Endodermal cell (in vitro differentiated cells): ENCODE measurements at places on chromosomes 6 and 20.

GRCh38 chr6:154301086-154301625 lies 55.4 kb downstream of the IPCEF1 start:
- H3K36me3 ChIP-seq, result no peaks in the 10 kb centered on the region
- H3K4me1 ChIP-seq, result peaks cover 6% of the 10 kb centered on the region
- no peaks in the 10 kb centered on the region for H3K27me3 ChIP-seq
- no peak overlapping the region for H3K27ac ChIP-seq
- DNase-seq, result no peak

GRCh38 chr20:48921883-48922820 lies 641 bp downstream of the ARFGEF2 start:
- H3K4me3 ChIP-seq, result peak overlapping the region; percentile 99
- no peaks in the 10 kb centered on the region for H3K27me3 ChIP-seq
- peaks cover 12% of the 10 kb centered on the region for H3K36me3 ChIP-seq
- H3K4me1 ChIP-seq, result peaks cover 8% of the 10 kb centered on the region
- peak overlapping the region; percentile 85 for H3K27ac ChIP-seq

GRCh38 chr6:132693478-132693877 lies 20.4 kb downstream of the VNN1 start:
- H3K4me1 ChIP-seq, result no peaks in the 10 kb centered on the region
- H3K27ac ChIP-seq, result no peak overlapping the region
- no peaks in the 10 kb centered on the region for H3K36me3 ChIP-seq
- H3K4me3 ChIP-seq, result no peak overlapping the region
- DNase-seq, result no peak

- H3K4me1 ChIP-seq, result peaks cover 3% of the 10 kb centered on the region
- H3K27ac ChIP-seq, result no peak overlapping the region
- H3K36me3 ChIP-seq, result no peaks in the 10 kb centered on the region
These were observed 40.2 kb downstream of the CNBD2 start for GRCh38 chr20:36008461-36009035.

DNA sequence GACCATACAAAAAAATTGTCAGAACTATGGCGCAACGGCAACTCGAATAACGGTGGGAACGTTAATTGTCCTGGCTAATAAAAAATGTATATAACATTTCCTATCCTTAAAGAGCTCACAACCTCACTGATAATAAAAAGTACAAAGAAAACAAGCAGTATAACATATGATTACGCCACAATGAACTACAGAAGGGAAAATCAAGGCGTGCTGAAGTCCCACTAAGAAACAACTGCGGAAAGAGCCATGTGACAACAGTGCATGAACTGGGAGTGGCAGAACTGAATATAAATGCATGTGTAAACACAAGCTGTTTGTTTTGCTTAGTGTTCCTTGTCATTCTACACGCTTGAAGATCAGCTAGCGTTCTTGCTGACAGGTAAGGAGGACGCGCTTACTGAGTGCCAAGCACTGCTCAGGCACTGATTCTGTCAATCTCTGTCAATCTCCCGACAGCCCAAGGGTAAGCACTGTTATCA lies 466 bp upstream of the PSMB1 start:
- H3K36me3 ChIP-seq, result peaks cover 30% of the 10 kb centered on the region
- no peak overlapping the region for H3K27ac ChIP-seq
- H3K4me1 ChIP-seq, result no peaks in the 10 kb centered on the region

- no peak overlapping the region for H3K27ac ChIP-seq
- H3K4me3 ChIP-seq, result no peak overlapping the region
- H3K36me3 ChIP-seq, result no peaks in the 10 kb centered on the region
- H3K4me1 ChIP-seq, result no peaks in the 10 kb centered on the region
- no peaks in the 10 kb centered on the region for H3K27me3 ChIP-seq
- no peak for DNase-seq
These were observed 197.6 kb downstream of the GMDS start for GRCh38 chr6:2047855-2048254.

GRCh38 chr6:18823782-18824386 lies 436.7 kb downstream of the RNF144B start:
- H3K4me3 ChIP-seq, result no peak overlapping the region
- no peaks in the 10 kb centered on the region for H3K4me1 ChIP-seq
- no peak overlapping the region for H3K27ac ChIP-seq
- no peaks in the 10 kb centered on the region for H3K27me3 ChIP-seq
- H3K36me3 ChIP-seq, result no peaks in the 10 kb centered on the region

DNA sequence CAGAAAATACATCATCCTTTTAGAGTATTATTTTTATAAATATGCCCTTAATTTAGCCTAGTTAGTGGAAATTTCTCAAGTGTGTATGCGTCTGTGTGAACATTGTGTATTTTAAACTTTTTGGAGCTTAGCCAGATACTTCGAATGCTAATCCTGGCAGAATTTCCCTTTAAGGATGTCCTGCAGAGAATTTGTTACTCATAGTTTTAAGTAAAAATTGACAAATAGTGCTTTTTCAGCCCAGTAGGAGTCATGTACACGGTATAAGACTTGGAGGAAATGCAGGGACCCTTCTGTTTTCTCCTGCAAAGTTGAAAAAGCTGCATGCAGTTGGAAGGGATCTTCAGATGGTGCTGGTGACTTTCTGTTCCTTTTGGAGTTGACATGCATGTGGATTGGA lies at the start of gene FHL5:
FHL5 (plus strand) TSS at position 243 of the 400 bp plus-strand sequence. CDS start 40,486 bp downstream, outside the sequence.
- no peaks in the 10 kb centered on the region for H3K36me3 ChIP-seq
- H3K4me1 ChIP-seq, result no peaks in the 10 kb centered on the region
- no peak within 1 kb of the TSS for H3K27ac ChIP-seq
- no peaks in the 10 kb centered on the region for H3K27me3 ChIP-seq
- no peak within 1 kb of the TSS for H3K4me3 ChIP-seq

- H3K27ac ChIP-seq, result no peak overlapping the region
- H3K4me3 ChIP-seq, result no peak overlapping the region
- no peaks in the 10 kb centered on the region for H3K27me3 ChIP-seq
- no peaks in the 10 kb centered on the region for H3K36me3 ChIP-seq
- DNase-seq, result no peak
- H3K4me1 ChIP-seq, result no peaks in the 10 kb centered on the region
These were observed 39.0 kb upstream of the PTPN1 start for GRCh38 chr20:50471231-50471630.

GRCh38 chr20:10171864-10172751 lies 46.5 kb upstream of the SNAP25 start:
- H3K36me3 ChIP-seq, result no peaks in the 10 kb centered on the region
- H3K4me3 ChIP-seq, result peak overlapping the region; percentile 78
- peak; percentile 88 for DNase-seq
- peaks cover 39% of the 10 kb centered on the region for H3K27me3 ChIP-seq
- no peaks in the 10 kb centered on the region for H3K4me1 ChIP-seq

DNA sequence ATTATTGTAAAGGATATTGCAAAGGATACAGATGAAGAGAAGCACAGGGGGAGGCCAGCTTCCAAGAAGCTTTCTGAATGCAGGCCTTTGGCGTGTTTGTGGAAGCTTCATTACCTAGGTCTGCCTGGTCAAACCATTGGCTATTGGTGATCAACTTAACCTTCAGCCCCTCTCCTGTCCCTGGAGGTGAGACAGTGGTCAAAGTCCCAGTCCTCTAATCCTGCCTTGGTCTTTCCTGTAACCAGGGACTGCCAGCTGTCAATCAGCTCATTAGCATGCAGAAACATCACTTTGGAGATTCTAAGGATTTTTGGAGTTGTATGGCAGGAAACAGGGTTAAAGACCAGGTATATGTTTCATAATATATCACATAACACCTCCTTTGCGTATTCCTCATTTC lies 13.0 kb downstream of the RIN2 start:
- no peak overlapping the region for H3K27ac ChIP-seq
- peaks cover 3% of the 10 kb centered on the region for H3K4me1 ChIP-seq
- no peaks in the 10 kb centered on the region for H3K36me3 ChIP-seq

DNA sequence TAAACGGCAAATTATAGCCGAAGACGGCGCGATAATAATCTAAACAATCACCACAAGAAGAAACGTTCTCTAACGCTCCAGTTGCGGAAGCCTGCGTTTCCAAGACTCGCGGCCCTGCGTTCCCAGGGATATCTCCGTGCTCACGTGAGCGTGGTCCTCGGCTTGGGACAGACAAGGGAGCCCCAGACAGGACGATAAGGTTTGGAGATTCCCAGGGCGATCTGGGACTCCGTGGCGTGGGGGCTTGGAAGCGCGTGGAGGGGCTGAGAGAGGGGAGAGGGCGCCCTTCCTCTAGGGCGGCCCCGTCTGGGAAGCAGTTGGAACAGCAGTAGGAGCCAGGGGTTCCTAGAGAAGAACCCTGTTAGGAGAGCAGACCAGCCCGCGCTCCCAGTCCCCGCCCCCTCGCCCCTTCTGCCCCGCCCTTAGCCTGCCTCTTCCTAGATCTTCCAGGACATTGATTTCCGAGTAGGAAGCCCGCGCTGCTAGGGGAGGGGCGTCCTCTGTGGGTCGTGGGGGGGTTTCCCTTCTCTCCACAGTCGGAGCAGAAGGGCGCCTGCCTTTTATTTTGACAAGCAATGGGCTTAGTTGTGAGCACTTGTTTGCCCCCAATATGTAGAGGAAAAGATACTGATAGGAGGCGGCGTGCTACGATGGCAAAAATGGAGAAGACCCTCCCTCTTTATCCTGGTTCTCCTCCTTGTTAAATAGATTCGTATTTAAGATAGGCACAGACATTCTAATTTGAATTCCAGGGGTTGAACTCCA lies 10.6 kb downstream of the NRN1 start:
- no peaks in the 10 kb centered on the region for H3K36me3 ChIP-seq
- peak overlapping the region; percentile 93 for H3K4me3 ChIP-seq
- peak; percentile 96 for DNase-seq
- peaks cover 100% of the 10 kb centered on the region for H3K27me3 ChIP-seq
- peaks cover 3% of the 10 kb centered on the region for H3K4me1 ChIP-seq
- H3K27ac ChIP-seq, result no peak overlapping the region

- H3K27me3 ChIP-seq, result no peaks in the 10 kb centered on the region
- no peak overlapping the region for H3K27ac ChIP-seq
- H3K4me3 ChIP-seq, result no peak overlapping the region
- no peaks in the 10 kb centered on the region for H3K36me3 ChIP-seq
These were observed 47.5 kb upstream of the TMX4 start for GRCh38 chr20:8067082-8067481.

DNA sequence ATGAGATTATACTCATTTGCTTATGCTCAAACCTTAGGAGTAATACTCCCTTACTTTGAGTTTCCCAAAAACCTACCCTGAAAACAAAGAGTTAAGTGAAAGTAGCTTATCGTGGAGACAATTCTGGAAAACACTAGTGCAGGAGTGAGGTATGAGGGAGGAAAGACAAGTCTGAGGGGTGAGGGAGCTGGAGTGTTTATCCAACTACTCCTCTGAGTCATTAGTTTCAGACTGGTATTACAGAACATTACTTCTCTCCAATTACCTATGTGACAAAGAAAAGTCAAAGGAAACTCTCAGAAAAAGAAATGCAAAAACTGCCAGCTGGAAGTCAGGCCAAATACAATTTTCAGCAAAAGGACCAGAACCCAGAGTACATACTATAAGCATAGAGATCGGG lies 171.1 kb upstream of the SPTLC3 start:
- no peaks in the 10 kb centered on the region for H3K36me3 ChIP-seq
- H3K4me1 ChIP-seq, result no peaks in the 10 kb centered on the region
- no peak overlapping the region for H3K4me3 ChIP-seq
- no peak overlapping the region for H3K27ac ChIP-seq
- no peak for DNase-seq

GRCh38 chr20:6122873-6123648 lies at the start of gene FERMT1:
TSS of gene FERMT1 (minus strand) at chr20:6123030. CDS start at chr20:6119554, 3,476 bp downstream.
- no peaks in the 10 kb centered on the region for H3K36me3 ChIP-seq
- H3K27me3 ChIP-seq, result peaks cover 26% of the 10 kb centered on the region
- DNase-seq, result peak; percentile 89
- peak within 1 kb of the TSS; percentile 76 for H3K4me3 ChIP-seq
- H3K27ac ChIP-seq, result no peak within 1 kb of the TSS
- H3K4me1 ChIP-seq, result peaks cover 4% of the 10 kb centered on the region

DNA sequence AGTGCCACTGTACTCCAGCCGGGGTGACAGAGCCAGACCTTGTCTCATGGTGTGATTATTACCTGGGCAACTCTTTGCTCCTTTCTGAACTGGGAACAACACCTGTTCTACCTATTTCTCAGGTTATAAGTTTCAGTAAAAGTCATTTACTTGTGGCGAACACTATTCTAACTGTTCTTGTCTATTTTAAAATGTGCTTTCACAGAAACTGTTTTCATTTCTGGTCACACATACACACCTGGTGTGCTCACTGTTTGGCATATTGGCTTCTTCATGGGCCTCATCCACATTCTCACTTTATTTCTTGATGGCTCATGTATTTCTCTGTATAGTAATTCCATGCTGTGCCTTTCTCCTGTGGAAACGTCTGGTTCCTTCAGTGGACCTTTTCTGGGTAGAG lies 30.5 kb upstream of the XRN2 start:
- H3K27ac ChIP-seq, result no peak overlapping the region
- no peak overlapping the region for H3K4me3 ChIP-seq
- no peaks in the 10 kb centered on the region for H3K36me3 ChIP-seq

- H3K36me3 ChIP-seq, result peaks cover 5% of the 10 kb centered on the region
- peaks cover 6% of the 10 kb centered on the region for H3K4me1 ChIP-seq
- H3K4me3 ChIP-seq, result peak overlapping the region; percentile 98
- peak overlapping the region; percentile 100 for H3K27ac ChIP-seq
These were observed 1.0 kb upstream of the SPATA2 start for GRCh38 chr20:49916146-49917002.

GRCh38 chr6:74018825-74019224 lies 322.8 kb downstream of the CD109 start:
- no peak overlapping the region for H3K27ac ChIP-seq
- no peak overlapping the region for H3K4me3 ChIP-seq
- H3K36me3 ChIP-seq, result no peaks in the 10 kb centered on the region

GRCh38 chr6:42974919-42975505 lies 4.0 kb downstream of the PEX6 start:
- DNase-seq, result no peak

GRCh38 chr20:10468340-10468845 lies 33.3 kb downstream of the SLX4IP start:
- no peaks in the 10 kb centered on the region for H3K27me3 ChIP-seq
- no peak overlapping the region for H3K4me3 ChIP-seq
- H3K4me1 ChIP-seq, result peaks cover 32% of the 10 kb centered on the region
- peak overlapping the region; percentile 50 for H3K27ac ChIP-seq

DNA sequence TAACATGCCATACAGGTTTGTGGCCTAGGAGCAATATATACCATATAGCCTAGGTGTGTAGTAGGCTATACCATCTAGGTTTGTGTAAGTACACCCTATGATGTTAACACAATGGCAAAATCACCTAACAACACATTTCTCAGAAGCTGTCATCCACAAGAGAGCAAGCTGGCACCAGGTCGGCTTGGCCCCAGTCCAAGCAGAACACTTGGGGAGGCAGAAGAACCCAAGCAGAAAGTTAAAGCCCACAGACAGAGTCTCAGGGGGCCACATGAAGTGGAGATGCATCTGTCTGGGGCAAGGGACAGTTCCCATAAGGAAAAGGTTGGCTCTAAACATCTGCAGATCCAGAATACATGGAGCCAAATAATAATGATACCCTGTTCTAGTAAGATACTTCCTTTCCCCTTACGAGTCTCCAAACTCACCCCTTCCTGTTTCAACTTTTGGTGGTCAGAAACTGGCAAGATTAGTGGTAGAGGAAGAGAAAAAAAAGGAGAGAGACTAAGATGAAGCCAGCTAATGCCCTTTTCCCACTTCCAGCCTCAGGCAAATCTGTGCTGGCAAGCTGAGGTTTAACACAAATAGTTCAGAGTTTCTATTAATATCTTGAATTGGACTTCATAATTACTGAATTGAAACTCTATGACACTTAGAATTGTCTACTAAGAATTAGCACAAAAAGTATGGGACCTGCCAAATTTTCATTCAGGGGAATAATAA lies 29.5 kb downstream of the TCF21 start:
- no peak overlapping the region for H3K27ac ChIP-seq
- H3K27me3 ChIP-seq, result no peaks in the 10 kb centered on the region
- DNase-seq, result no peak
- H3K36me3 ChIP-seq, result no peaks in the 10 kb centered on the region
- H3K4me3 ChIP-seq, result no peak overlapping the region
- H3K4me1 ChIP-seq, result no peaks in the 10 kb centered on the region

- H3K4me3 ChIP-seq, result no peak overlapping the region
- no peak for DNase-seq
- peaks cover 39% of the 10 kb centered on the region for H3K36me3 ChIP-seq
- no peaks in the 10 kb centered on the region for H3K27me3 ChIP-seq
- H3K27ac ChIP-seq, result no peak overlapping the region
These were observed 29.9 kb downstream of the COX4I2 start for GRCh38 chr20:31667315-31668285.

GRCh38 chr6:84282550-84282949 lies 55.1 kb upstream of the CEP162 start:
- H3K36me3 ChIP-seq, result no peaks in the 10 kb centered on the region
- no peak overlapping the region for H3K27ac ChIP-seq
